Hypothalamus (tissue), 51 donors: ENCODE measurements at places on chromosomes 12 and 14.
A peak's percentile ranks its signal among the peaks of the same experiment; 100 is the strongest.

GRCh38 chr12:119334430-119335170 lies at the start of gene CCDC60:
TSS of gene CCDC60 (plus strand) at chr12:119334729. CDS start at chr12:119335177, 448 bp downstream.
- no peak for DNase-seq

DNA sequence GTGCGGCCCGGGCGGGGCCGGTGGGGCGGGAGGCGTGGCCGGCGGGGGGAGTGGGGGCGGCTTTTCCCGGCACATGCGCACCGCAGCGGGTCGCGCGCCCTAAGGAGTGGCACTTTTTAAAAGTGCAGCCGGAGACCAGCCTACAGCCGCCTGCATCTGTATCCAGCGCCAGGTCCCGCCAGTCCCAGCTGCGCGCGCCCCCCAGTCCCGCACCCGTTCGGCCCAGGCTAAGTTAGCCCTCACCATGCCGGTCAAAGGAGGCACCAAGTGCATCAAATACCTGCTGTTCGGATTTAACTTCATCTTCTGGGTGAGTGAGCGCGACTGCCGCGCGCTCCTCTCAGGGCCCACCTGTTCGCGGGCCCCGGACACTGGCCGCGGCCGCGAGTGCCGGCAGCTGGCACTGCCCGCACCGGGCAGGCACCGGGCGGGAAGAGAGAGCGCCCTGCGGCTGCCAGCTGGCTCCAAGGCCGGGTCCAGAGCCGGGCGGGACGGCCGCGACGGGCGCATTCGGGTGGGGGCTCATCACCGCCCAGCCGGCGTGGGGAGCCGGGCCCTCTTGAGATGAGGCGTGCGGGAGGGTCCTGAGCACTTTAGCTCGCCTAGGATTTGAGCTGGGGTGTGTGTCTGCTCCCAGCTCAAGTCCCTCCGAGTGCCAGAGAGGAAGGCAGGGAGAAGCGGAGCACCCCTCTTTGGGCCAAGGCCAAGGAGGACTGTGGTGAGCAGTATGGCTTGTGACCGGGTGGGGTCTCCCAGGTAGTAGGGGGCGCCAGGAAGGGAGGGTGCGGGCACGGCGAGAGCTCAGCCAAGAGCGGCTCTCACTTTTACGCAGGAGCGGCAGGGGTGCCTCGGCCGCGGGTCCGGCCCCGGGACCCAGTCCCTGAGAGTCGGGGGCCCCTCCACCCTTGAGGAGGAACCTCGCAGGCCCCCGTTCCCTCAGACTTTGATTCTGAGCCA lies at the start of gene CD9:
Gene CD9, plus strand, starts transcription at position 145 of the 957 bp plus-strand sequence. Its CDS starts 100 bp downstream, at position 245.
- DNase-seq: peak; percentile 46

DNA sequence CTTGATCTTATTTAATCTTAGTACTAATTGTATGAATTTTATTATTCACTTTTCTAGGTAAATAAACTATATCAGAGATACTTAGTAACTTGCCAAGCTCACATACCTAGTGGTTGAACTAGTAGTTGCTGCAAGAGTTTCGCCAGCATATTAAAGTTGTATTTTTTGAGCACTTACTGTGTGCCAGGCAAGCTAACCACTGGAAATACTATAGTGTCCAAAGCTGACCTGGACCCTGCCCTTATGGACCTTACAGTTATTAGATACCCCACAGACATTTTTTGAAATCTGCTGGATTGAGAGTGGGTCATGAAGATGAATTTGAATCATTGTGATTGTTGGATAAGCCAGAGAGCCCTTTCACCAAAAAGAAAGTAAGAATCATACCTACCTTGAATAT lies 125.0 kb downstream of the RAD51B start:
- DNase-seq: no peak

DNA sequence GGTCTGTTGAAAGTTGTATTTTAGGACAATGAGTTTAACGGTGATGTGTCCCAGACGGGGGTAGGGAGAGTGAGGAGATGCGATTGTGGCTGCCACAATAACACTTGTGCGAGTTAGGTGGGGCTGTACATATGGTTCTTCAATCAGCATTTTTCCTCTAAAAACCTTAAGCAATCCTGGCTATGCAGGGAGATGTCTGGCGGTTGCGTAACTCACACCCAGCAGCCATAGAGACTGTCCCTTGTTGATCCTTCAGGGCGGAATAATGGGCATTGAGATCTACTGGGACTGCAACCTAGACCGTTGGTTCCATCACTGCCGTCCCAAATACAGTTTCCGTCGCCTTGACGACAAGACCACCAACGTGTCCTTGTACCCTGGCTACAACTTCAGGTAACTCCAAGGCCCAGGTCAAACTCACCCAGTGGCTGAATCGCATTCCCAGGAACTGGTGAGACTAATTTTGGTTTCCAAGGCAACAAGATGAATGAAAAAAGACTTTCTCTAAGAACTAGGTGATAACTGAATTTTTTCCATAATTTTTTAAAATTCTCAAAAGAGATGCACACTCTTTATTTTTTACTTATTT lies 34.6 kb downstream of the P2RX7 start:
- DNase-seq: no peak

DNA sequence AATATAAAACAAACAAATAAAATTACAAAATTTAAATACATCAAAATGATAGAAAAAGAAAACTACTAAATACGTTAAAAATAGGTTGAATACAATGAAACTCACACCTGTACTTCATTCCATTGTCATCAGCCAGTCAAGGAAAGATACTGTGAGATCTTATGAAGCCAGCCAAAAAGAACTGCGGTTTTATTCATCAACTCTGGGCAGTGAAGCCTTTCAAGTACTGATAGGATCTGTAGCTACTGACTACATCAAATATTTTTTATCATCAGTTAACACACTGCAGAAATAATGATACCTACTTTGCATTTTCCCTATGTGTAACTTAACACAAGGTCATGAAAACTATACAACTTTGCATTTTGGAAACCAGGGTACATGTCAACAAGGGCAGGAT lies 46.3 kb upstream of the FAR2 start:
- DNase-seq: no peak

DNA sequence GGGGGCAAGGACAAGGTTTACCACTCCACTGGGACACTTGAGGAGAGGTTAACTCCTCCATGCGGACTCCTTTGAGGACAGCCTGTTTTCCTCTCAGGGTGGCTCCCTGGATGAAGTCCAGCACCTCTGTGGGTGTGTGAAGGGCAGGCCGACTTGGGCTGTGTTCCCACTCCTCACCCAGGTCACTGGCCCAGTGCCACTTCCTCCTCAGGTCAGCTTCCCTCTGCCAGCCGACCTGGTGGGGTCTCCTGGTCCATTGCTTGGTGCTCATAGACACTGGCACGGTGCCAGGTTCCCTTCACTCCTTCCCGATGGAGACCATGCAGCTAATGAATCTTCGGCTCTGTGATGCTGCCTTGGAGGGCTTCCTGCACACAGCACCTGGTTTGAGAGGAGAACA lies 146.4 kb upstream of the RTL1 start:
- no peak for DNase-seq

- no peak for DNase-seq
Measured at GRCh38 chr12:11744410-11744801, 94.9 kb downstream of the ETV6 start.
